ENCODE measurements at places on chromosomes 3 and 15. TPM values are rescaled to one million over a fixed set of nuclear protein-coding genes. Genes with fewer than 3 reads are reported as not detected.

GRCh38 chr15:36970522-36970921 is 129.8 kb downstream of the MEIS2 start:
- DNase-seq = no peak

DNA sequence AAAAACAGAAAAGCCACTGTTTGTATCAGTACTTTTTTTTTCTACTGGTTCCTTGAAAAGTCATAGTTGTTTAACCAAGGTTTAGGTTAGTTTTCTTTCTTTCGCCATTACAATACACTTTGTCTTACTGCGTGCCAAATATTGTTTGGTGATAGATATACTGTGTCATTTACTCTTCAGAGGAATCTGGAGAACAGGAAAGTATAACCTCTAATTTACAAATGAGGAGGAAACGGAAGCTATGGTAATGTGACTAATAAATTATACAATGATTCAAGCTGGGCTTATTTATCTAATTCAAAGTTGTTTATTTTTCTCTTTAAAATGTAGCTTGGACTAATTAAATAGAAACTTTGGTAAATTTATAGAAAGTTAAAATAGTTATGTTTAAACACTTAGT is 96.2 kb upstream of the ROBO2 start:
- DNase-seq = no peak

DNA sequence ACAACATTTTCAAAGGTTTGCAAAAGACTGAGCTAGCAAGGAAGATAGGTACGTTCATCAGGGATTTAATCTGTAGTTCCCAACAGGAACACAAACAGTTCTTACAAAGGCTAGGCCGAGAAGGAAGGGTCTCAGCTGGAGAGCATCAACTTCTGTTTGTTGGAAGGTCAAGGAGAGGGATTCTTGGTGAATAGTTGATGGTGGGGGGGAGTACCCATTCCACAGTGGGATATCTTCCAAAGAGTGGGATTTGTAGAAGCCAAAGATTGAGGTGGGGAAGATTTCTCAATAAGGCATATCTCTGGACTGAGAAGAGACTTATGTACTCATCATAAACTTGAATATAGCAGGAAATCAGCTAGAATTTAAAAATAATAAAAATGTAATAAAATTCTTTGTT is 231.8 kb downstream of the CHST2 start:
- DNase-seq = no peak

GRCh38 chr3:56788521-56788920 is 13.2 kb downstream of the ARHGEF3 start:
- DNase-seq = no peak

The ANAPC13 gene
- 171 TPM for total RNA-seq

DNA sequence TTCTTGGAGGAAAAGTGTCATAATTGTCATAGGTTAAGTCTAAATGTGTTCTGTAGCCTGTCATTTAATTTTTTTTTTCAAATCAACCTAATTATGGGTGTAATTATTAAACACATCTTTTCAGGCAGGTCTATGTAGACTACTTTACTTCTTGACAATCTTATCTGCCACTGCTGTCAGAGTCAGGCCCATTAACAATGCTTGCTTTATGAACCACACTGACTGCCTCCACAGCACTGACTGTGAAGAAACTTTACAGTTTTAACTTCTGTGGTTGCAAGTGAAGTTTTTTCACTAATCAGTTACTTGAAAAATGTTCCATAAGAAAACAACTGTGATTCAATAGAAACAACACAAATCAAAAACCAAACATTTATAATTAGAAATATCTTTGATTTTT is 407.8 kb downstream of the PLCL2 start:
- no peak for DNase-seq

- no peak for DNase-seq
Observed at GRCh38 chr3:120072867-120073525, 21.3 kb downstream of the GSK3B start.

DNA sequence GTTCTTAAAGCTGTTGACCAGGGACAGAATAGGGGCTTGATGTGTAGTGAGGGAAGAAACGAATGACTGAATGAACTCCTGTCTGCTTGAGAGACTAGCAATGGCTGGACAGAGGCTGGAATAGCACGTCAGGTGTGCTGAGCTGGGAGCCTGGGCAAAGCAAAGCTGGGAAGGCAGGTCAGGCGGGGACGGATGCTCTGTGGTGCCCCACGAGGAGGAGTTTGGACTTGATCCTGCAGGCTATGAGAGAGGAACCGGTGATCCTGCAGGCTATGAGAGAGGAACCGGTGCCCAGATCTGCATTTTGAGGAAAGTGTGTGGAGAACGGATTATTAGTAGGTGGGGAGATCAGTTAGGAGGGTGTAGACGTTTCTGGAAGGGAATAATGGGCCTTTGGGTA is 31.3 kb upstream of the PSTPIP1 start:
- no peak for DNase-seq

DNA sequence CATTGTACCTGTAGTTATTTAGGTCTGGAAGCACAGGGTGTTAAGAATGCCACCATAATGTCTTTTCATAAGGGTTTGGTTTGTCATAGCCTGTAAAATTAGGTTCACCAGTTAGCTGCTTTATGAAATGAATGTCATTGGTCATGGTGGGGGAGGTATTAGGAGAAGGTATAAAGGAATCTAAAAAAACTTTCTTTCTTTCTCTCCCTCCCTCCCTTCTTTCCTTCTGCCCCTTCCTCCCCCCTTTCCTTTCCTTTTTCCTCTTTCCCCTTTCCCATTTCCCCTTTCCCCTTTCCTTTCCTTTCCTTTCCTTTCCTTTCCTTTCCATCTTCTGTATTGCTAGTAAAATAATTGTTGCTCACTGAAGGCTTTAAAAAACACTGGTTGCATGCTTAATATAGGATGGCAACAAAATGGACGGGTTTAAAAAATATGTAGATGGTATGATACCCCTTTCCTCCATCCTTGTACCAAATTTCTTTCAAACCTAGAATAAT is 9.6 kb downstream of the ATP2C1 start:
- DNase-seq = no peak

DNA sequence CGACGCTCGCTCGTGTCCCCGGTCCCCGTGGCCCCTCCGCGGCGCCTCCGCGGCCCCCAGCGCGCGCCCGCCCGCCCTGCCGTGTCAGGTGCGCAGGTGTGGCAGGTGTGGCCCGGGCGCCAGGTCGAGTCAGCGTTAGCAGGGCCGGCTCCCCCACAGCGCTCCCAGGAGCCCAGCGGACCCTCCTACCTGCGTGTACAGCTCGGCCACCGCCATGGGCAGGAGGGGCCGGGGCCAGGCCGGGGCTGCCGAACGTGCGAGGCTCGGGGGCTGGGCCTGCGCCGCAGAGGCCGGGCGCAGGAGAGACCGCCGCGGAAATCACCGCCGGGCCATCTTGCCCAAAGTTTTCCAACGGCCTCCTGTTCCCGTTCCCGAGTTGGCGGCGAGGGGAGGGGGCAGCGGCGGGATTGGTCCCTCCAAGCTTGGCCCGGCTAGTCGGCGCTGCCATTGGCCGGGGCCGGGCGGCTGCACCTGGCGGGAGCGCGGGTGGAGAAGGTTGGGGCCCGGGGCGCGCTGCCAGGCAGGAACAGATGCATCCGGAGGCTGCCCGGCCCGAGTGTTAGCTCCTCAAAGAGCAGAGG is at the start of gene MYO5C:
Gene MYO5C, minus strand, starts transcription at position 384 of the 581 bp plus-strand sequence. Its CDS starts 168 bp downstream, at position 216.
- peak; percentile 14 for DNase-seq

The EXD1 gene
- total RNA-seq = not detected
